ENCODE measurements at places on chromosomes 2 and 18. TPM values are rescaled to one million over a fixed set of nuclear protein-coding genes. Genes with fewer than 3 reads are reported as not detected.

CHRNA1 gene
- total RNA-seq, result not detected

GRCh38 chr2:854460-854859 lies 96.2 kb upstream of the SNTG2 start:
- DNase-seq, result no peak

DNA sequence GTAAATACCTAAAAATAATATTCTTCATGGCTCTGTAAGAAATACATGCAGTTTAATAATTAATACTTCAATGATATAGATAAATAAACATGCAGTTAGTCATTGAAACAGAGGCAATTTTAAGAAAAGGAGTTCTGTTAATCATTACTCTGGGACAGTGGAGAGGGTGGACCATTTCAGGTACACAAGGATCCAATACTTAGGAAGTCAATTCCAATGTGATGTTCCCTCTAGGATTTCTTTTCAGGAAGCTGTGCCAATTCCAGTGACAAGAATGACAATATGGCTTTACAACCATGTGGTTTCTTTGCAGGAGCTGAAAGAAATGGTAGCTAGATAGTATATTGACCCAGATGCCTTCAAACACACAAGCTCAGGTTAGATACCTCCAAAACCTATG lies 175.8 kb upstream of the NETO1 start:
- no peak for DNase-seq

NCKAP5 gene
- 0.26 TPM for total RNA-seq

GRCh38 chr2:45072064-45072861 lies 63.0 kb upstream of the SIX2 start:
- no peak for DNase-seq

DNA sequence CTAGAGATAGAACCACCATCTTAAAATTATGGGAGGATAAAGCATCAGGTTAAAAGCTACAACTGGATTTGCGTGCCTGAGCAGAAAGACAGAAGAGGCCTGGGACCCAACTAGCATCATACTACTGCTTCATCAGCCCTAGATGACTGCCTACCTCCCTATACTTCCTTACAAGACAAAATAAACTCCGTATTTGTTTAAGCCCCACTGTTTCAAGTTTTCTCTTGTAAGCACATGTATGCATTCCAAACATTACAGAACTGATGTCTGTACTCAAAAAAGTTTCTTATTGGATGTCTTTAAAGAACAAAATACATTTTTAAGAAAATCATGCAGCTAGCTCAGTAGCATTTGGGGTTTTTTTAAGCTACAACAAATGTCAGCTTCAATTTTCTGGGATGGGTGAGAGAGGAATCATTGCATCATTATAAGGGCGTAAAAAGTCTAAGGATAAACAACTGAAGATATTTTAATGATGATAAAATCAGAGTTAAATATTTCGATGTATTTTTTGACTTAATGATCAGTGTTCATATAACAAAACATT lies 213.1 kb downstream of the EXOC6B start:
- DNase-seq, result peak; percentile 55

ANTXR1 gene
- 1.5 TPM for total RNA-seq

GRCh38 chr18:39406941-39407340 lies 1841.3 kb upstream of the CELF4 start:
- DNase-seq, result no peak

DNA sequence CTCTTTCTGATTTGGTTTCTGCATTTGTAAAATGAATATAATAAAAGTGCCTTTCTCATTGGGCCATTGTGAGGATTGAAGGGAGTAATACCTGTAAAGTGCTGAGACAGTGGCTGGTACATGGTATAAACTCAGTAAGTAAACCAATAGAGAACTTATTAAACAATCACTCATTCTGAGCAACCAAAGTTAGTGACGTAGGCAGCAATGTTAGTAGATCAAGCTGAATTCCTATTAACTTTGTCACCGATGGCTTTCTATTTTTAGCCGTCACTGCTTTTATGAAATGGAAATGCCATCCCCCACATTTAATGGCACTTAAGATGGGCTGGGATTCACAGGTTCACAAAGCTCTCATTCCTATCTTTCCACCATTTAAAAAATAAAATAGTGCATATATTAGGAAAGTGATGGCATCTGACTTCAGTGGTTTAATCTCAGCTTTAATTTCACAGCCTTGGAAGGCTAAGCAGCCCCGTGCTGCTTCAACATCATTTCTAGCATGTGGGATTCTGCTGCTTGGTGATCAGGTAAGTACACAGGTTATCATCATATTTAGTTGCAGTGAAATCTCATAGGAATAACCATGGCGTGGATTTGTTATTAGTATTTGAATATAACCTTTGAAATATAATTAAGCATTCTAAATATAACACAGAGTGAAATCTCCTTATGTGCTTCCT lies 17.6 kb upstream of the PPP4R1 start:
- DNase-seq, result peak; percentile 93

SEPTIN2 gene
- 181 TPM for total RNA-seq
